Mucosa of gallbladder (tissue), 1 donor: ENCODE measurements at places on chromosomes 13 and 19.

DNA sequence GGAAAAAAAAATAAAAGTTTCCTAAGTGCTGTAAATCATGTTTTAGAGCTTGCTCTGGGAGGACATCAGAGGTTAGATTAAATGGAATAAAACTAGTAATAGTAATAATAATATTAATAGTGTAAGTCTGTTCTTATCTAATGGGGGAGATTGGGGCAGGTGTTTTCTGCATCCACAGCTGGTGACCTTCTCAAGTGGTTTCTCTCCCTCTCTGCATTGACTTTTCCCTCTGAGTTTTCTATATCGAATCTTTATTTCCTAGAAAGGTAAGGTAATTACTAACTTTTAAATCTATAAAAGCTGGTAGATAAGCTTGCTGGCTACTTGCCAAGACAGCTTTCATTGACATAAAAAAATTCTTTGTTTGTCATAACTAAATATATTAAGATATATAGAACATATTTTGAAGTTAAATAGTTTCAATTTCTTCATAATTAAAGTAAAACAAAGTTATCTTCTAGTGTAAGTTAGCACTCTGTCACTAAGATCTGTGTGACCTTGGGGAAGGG, 49.6 kb upstream of the DIAPH3 start:
- DNase-seq: no peak

GRCh38 chr13:100665403-100665802, 9.2 kb downstream of the TMTC4 start:
- DNase-seq: no peak

GRCh38 chr13:107231944-107232343, 664.0 kb upstream of the ARGLU1 start:
- peak; percentile 41 for DNase-seq

GRCh38 chr19:12973236-12973635, 3.9 kb downstream of the DAND5 start:
- no peak for DNase-seq

- no peak for DNase-seq
Observed at GRCh38 chr13:108185223-108185622, 30.1 kb downstream of the LIG4 start.
